ENCODE measurements at places on chromosomes 5 and 9. TPM values are rescaled to one million over a fixed set of nuclear protein-coding genes. Genes with fewer than 3 reads are reported as not detected.

DNA sequence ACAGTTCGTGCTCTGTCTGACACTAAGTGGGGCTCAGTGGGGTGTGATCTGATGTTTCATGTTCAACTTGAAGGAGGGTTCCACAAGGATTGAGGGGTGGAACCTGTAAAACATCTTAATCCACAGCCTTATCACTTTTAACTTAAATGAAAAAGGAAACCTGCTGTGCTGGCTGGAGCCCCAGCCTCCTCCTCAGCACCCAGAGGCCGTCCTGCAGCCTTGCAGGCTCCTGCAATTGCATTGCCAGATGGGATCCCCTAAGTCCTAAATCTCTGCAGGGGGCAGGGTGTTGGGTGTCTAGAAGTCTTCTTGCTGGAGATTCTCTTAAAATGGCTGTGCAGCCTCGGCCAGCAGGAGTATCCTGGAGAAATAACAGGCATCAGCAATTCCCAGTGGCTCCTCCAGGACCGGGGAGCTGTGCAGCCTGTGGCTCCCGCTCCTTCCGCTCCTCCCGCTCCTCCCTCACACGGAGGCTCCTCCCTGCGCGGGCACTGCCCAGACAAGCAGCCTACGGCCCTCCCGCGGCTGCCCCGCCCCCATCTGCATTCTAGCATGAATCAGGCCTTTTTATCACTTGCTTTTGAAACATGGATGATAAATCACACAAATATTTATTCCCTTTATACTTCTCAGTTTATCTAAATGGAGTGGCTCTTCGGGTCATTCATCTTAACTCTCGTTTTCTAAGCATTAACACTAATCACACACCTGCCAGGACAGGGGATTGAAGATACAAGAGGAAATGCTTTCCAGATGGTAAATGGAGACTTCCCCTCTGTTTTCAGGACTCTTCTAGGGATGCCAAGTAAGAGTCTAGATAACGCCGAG lies 131.0 kb downstream of the ADAMTS16 start:
- no peaks in the 10 kb centered on the region for H3K36me3 ChIP-seq
- no peak overlapping the region for H3K4me3 ChIP-seq
- H3K4me1 ChIP-seq = no peaks in the 10 kb centered on the region
- H3K27ac ChIP-seq = no peak overlapping the region

GRCh38 chr9:93674580-93675335 lies 98.4 kb downstream of the PHF2 start:
- peaks cover 18% of the 10 kb centered on the region for H3K4me1 ChIP-seq
- DNase-seq = no peak
- H3K27ac ChIP-seq = no peak overlapping the region
- no peaks in the 10 kb centered on the region for H3K36me3 ChIP-seq
- H3K4me3 ChIP-seq = no peak overlapping the region

DNA sequence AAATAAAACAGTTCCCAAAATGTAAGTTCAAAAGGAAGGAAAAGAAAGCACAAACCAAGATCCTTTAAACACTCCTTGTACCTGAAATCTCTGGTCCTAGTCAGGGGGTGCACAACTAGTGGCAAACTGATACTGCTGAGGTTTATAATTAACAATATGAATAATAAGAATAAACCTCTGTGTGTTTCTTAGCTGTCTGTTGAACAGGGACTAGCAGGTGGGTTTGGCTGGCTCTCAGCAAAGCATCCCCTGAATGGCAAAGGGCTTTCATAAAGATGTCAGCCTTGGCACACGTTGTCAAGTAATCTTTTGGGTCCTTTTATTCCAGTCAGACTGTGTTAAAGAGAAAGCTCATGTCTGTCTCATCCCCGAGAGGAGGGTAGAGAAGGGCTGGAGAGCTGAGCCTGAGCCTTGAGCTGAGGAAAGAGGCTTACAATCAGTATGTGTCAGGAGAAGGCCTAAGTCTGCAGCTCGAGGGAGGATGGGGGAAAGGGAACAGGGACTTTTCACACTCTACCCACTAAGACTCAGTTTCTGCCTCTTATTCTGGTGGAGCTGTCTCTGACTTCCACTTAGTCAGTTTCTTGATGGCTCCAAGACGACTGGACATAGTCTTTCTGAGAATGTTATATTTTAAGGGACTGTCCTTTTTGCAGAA lies 123.0 kb downstream of the GALNT10 start:
- H3K4me3 ChIP-seq = no peak overlapping the region
- no peak for DNase-seq

- peak; percentile 47 for DNase-seq
- H3K27me3 ChIP-seq = no peaks in the 10 kb centered on the region
- H3K4me3 ChIP-seq = no peak overlapping the region
- H3K4me1 ChIP-seq = peaks cover 32% of the 10 kb centered on the region
- peaks cover 17% of the 10 kb centered on the region for H3K36me3 ChIP-seq
Measured at GRCh38 chr5:43073597-43074546, 33.8 kb upstream of the ANXA2R start.

The SHLD3 gene
- 3.6 TPM for polyA plus RNA-seq

- H3K4me3 ChIP-seq = no peak overlapping the region
- H3K4me1 ChIP-seq = no peaks in the 10 kb centered on the region
- no peaks in the 10 kb centered on the region for H3K36me3 ChIP-seq
- no peaks in the 10 kb centered on the region for H3K27me3 ChIP-seq
- H3K27ac ChIP-seq = no peak overlapping the region
- DNase-seq = no peak
Measured at GRCh38 chr9:83569326-83569725, 31.1 kb upstream of the FRMD3 start.

DNA sequence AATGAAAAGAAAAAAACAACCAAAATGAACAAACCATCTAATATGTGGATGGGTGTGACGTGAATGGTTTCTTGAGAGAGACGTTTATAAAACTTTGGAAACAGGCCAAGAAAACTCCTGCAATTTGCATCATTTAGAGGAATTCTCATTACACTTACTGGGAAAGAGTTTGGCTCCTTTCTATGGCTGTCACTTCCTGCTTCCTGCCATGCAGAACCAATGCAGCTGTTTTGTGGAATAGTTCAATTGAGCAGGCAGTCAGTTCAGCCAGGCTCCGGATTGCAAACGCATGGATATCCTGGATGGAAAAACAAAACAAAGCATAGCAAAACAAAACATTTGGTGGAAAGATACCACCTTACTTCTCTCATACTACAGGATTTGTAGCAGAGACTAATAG lies 36.6 kb downstream of the FAM114A2 start:
- H3K27me3 ChIP-seq = no peaks in the 10 kb centered on the region
- H3K27ac ChIP-seq = no peak overlapping the region
- no peak for DNase-seq
- H3K4me1 ChIP-seq = peaks cover 3% of the 10 kb centered on the region
- peaks cover 54% of the 10 kb centered on the region for H3K36me3 ChIP-seq

The ALDOB gene
- 0.18 TPM for polyA plus RNA-seq

- no peak for DNase-seq
- H3K27ac ChIP-seq = no peak overlapping the region
- no peaks in the 10 kb centered on the region for H3K27me3 ChIP-seq
- no peak overlapping the region for H3K4me3 ChIP-seq
- no peaks in the 10 kb centered on the region for H3K36me3 ChIP-seq
- H3K4me1 ChIP-seq = no peaks in the 10 kb centered on the region
Measured at GRCh38 chr9:8978334-8978733, 1178.8 kb upstream of the DMAC1 start.

DNA sequence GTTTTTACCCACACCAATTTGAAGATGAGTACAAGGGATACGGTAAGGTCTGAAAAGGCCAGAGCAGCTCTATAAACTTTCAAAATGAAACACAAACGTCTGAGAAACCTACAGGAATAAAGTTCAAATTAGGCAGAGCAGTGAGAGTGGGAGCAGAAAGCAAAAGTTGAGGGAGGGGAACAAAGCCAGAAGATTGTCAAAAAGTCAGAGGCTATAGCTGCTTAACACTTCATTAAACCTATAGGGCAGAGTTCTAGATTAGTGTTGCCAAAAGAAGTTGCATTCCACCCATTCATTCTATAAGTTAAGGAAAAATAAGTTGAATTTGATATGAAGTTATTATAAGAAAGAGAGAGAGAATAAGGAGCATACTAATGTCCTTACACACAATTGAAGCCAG lies 309.6 kb upstream of the CD180 start:
- H3K4me3 ChIP-seq = no peak overlapping the region
- no peaks in the 10 kb centered on the region for H3K36me3 ChIP-seq
- H3K4me1 ChIP-seq = no peaks in the 10 kb centered on the region
- H3K27ac ChIP-seq = no peak overlapping the region
- no peak for DNase-seq

- no peaks in the 10 kb centered on the region for H3K4me1 ChIP-seq
- no peak overlapping the region for H3K27ac ChIP-seq
- H3K27me3 ChIP-seq = peaks cover 42% of the 10 kb centered on the region
- H3K36me3 ChIP-seq = peaks cover 5% of the 10 kb centered on the region
Measured at GRCh38 chr5:129460936-129461710, 1.0 kb downstream of the ADAMTS19 start.

GRCh38 chr9:83029531-83030137 lies 33.3 kb downstream of the RASEF start:
- H3K4me1 ChIP-seq = no peaks in the 10 kb centered on the region
- no peaks in the 10 kb centered on the region for H3K27me3 ChIP-seq
- no peak overlapping the region for H3K27ac ChIP-seq
- no peak for DNase-seq
- no peaks in the 10 kb centered on the region for H3K36me3 ChIP-seq

The SHISAL2B gene
- polyA plus RNA-seq = not detected

The F2RL2 gene
- polyA plus RNA-seq = not detected

The ANKRD31 gene
- not detected for polyA plus RNA-seq

DNA sequence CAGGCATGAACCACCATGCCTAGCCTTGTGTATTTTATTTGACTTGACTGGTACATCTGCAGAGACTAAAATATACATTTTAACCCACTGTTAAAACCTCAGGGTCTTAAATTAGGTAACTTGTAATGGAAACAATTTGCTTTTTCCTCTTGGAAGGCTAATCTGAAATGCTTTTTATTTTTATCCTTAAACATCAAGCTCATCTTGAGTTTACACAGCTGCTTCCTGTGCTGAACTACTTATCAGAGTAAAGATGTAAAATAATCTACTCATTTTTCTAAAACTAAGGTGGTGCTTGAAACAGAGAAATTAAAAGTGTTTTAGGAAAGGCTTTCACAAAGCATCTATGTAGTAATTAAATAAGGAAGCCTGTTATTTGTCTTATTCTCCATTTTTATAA lies 144.1 kb downstream of the ENTREP1 start:
- no peak overlapping the region for H3K4me3 ChIP-seq
- no peaks in the 10 kb centered on the region for H3K4me1 ChIP-seq
- H3K27me3 ChIP-seq = no peaks in the 10 kb centered on the region
- no peaks in the 10 kb centered on the region for H3K36me3 ChIP-seq

GRCh38 chr5:141715346-141715905 lies 33.4 kb upstream of the ARAP3 start:
- H3K36me3 ChIP-seq = no peaks in the 10 kb centered on the region
- H3K27ac ChIP-seq = no peak overlapping the region
- DNase-seq = no peak
- no peak overlapping the region for H3K4me3 ChIP-seq
- peaks cover 76% of the 10 kb centered on the region for H3K27me3 ChIP-seq
- H3K4me1 ChIP-seq = no peaks in the 10 kb centered on the region

DNA sequence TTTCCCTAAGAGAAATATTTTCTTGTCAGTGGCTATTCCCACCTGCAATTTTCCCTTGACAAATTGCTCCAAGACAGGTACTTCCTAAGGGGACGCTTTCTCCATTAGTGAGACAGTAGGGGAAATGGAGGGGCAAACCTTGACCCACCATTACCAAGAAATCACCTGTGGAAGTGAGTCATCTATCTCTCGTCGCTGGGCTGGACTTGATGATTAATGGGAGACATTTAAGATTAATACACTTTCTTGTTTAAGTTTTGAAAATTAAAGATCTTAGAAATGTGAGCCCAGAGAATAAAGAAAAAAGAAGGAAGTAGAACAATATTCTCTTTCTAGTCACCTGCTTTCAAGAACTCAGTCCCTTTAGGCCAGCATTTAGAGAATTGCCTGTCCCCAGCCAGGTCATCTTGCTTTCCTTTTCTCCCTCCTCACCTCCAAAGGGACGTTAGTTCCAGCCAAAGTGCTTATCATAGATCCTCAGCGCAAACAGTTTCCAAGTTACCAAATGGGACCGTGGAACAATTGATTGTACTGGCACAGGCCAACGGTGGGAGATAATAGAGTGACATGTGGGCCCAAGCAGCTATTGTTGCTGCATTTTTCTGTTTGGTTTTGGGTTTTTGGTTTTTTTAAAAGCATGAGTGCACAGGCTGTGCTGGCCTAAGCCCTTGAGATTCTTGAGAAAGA lies 284.4 kb downstream of the ENC1 start:
- no peak overlapping the region for H3K27ac ChIP-seq
- no peak for DNase-seq
- no peaks in the 10 kb centered on the region for H3K36me3 ChIP-seq
- H3K4me1 ChIP-seq = no peaks in the 10 kb centered on the region
- H3K4me3 ChIP-seq = no peak overlapping the region
- peaks cover 14% of the 10 kb centered on the region for H3K27me3 ChIP-seq

The EQTN gene
- not detected for polyA plus RNA-seq

GRCh38 chr9:370086-370485 lies 155.4 kb downstream of the DOCK8 start:
- H3K27ac ChIP-seq = peak overlapping the region; percentile 36
- peaks cover 27% of the 10 kb centered on the region for H3K36me3 ChIP-seq

GRCh38 chr5:178291161-178291561 lies 58.6 kb upstream of the PHYKPL start:
- no peaks in the 10 kb centered on the region for H3K36me3 ChIP-seq
- no peak overlapping the region for H3K4me3 ChIP-seq
- H3K4me1 ChIP-seq = no peaks in the 10 kb centered on the region
- DNase-seq = no peak
- peaks cover 15% of the 10 kb centered on the region for H3K27me3 ChIP-seq

The TAS2R1 gene
- not detected for polyA plus RNA-seq

DNA sequence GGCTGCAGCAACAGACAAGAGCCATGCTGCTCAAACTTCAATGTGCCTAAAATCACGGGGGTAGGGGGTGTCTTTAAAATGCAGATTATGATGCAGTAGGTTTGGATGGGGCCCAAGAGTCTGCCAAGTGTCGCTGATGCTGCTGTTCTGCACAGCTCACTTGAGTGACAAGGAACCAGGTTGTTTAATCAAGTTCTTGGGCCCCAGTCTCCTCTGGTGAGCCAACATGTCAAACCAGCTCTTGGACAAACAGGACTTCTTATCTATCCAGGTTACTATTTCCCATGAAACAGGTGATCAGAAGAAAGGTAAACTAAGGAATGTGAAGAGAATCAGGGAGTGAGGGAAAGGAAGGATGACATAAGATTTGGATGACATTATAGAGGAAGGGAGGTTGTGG lies 78.0 kb downstream of the APBA1 start:
- peaks cover 8% of the 10 kb centered on the region for H3K27me3 ChIP-seq
- H3K27ac ChIP-seq = no peak overlapping the region
- no peaks in the 10 kb centered on the region for H3K36me3 ChIP-seq
- no peaks in the 10 kb centered on the region for H3K4me1 ChIP-seq
- no peak overlapping the region for H3K4me3 ChIP-seq

The BRD3OS gene
- 35.0 TPM for polyA plus RNA-seq

The EGFLAM gene
- not detected for polyA plus RNA-seq

The SLC1A1 gene
- polyA plus RNA-seq = not detected

The INSL4 gene
- polyA plus RNA-seq = not detected

The PFN3 gene
- polyA plus RNA-seq = not detected

The PCDHGC4 gene
- not detected for polyA plus RNA-seq

- no peak overlapping the region for H3K4me3 ChIP-seq
- no peak overlapping the region for H3K27ac ChIP-seq
- H3K4me1 ChIP-seq = no peaks in the 10 kb centered on the region
Measured at GRCh38 chr5:20331826-20332225, 343.8 kb upstream of the CDH18 start.

All from naive B cell (primary cell).